ENCODE measurements at places on chromosomes 12 and 14.

DNA sequence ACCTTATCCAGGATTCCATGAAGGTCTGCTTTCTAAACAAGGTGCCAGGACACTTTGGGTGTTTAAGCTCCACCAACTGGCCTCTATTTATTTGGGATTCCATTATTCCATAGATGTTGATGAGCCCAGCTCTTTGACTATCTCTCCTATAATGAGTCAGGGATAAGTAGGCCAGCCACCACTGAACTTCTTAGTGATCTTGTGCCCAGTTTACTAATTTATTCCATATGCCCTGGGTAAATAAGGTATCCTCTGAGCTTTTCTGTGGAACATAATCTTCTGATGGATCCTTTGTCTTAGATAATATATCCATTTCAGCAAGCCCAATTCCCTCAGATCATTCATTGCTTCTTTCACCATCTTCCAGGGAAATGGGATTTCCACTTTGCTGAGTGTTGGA is 535.0 kb downstream of the FOXG1 start:
- no peak for DNase-seq

DNA sequence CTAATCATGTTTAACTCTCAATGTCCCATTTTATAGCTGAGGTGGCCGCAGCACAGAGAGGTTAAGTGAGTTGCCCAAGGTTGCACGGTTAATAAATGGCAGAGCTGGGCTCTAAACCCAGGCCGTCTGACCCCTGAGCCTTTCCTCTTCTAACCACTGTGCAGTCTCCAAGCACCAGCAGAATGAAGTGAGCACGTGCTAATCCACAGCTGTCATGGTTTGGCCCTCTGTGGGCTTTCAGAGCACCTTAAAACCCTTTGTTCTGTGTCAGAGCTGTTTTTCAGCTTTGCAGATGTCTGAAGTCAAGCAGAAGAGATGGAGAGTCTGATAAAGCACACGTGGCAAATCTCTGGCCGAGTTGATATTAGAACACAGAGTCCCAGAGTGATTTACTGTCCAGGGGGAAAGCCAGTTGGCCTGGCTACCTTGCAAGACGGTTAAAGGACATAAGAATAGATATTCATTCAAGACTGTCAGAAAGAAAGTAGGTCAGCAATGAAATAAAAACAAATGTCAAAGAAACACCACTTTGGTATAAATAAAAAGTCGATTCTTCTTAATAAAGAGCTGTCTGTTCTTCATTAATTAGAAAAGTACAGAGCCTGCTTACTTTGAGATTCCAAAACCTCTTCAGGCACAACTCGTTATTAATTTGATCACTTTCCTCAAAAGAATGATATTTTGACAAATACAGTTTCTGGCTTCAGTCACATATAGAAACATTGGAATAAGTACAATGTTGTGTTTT is 107.3 kb downstream of the CRADD start:
- no peak for DNase-seq

DNA sequence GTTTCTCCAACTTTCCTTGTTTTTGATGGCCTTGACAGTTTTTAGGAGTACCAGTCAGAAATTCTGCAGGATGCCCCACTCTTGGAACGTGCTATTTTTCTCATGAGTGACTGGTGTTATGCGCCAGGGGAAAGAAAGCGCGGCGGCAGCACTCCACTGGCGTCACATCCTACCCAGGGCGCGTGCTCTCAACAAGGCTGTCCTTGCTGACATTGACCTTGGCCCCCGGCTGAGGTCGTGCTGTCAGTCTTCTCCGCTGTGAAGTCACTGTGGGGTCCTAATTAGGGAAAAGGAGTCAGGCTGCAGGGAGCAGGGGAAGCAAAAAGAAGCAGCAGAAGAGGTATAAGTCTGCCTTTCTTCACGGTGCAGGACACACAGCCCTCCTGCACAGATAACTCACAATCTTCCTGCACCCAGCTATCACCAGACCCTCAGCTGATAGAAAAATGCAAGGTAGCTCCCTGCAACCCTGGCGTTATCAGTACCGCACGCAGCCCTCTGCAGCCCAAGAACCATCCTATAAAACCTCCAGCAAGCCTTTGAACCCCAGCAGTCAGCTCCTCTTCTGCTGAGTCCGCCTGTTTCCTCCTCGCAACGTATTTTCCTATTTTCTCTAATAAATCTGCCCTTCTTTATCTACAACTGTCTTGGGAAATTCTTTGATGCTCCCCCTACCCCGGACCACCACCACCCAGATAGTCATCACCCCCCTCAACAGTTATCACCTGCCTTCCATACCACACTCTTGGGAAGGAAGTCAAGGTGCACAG is 48.0 kb upstream of the C14orf180 start:
- no peak for DNase-seq

GRCh38 chr12:94309373-94309772 is 150.3 kb downstream of the CEP83 start:
- no peak for DNase-seq

DNA sequence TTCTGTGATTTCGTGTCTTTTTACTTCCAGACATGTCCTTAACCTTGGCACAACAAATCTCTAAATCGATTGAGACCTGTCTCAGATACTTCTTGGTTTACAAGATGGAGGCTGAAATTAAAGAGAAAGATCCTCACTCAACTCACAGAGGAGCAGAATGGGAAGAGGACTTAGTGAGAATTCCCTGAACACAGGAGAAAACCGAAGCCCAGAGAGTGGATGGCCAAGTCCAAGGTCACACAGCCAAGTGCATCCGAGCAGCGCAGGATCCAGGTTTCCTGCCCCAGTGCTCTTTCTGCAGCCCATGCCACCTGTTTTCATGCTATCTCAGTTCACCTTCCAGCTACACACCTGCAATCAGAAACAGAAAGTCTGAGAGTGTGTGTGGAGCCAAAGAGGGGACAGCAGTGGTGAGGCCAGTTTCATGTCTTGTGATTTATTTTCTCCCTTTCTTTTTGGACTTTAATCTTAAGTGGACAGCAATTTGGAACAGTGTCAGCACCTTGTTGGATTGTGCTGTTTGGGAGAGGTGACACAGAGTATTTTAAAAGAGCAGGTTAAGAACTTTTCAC is 22.9 kb upstream of the TCL1B start:
- no peak for DNase-seq

GRCh38 chr12:77946541-77947061 is 115.9 kb downstream of the NAV3 start:
- no peak for DNase-seq

DNA sequence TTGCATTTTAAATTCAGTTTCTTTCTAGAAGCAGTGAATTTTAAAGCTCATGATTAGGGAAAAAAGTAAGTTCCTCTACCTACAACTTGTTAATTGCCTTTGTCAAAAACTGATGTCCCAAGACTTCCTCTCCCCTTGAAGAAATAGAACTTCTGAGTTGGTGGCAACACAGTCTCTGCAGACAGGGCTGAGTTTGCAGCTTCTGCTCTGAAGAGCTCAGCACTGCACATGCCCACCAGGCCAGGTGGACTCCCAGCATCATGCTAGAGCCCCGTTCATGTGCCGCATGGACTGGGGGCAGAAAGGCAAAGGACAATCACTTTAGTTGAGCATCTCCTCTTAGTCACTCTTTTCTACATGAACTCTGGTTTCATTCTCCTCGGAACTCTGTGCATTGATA is 620.1 kb downstream of the VRK1 start:
- DNase-seq: no peak

DNA sequence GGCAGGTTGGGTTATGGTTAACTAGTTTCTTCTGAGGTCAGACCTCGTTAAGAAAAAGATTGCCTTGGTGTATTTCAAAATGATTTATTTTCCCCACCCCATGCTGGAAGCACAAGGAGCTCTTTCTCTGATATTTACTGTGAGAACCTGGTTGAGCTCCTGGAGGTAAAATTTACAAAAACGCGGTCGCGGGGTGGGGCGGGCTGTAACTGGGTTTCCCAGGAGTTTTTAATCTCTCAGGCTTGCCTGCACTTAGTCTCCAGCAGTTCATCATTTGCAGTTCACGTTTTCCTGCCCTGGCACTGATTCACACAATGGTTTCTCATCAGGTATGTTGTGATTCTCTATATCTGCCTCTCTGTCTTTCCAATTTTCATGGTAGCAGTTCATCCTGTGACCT is 67.9 kb upstream of the PDE3A start:
- no peak for DNase-seq

- DNase-seq: peak; percentile 89
Measured at GRCh38 chr12:54984658-54985376, at the start of gene TESPA1. Gene TESPA1 (minus strand): TSS chr12:54984762. CDS start chr12:54974562, 10,200 bp downstream.

GRCh38 chr14:35883677-35884293 is 57.6 kb downstream of the BRMS1L start:
- DNase-seq: peak; percentile 10

DNA sequence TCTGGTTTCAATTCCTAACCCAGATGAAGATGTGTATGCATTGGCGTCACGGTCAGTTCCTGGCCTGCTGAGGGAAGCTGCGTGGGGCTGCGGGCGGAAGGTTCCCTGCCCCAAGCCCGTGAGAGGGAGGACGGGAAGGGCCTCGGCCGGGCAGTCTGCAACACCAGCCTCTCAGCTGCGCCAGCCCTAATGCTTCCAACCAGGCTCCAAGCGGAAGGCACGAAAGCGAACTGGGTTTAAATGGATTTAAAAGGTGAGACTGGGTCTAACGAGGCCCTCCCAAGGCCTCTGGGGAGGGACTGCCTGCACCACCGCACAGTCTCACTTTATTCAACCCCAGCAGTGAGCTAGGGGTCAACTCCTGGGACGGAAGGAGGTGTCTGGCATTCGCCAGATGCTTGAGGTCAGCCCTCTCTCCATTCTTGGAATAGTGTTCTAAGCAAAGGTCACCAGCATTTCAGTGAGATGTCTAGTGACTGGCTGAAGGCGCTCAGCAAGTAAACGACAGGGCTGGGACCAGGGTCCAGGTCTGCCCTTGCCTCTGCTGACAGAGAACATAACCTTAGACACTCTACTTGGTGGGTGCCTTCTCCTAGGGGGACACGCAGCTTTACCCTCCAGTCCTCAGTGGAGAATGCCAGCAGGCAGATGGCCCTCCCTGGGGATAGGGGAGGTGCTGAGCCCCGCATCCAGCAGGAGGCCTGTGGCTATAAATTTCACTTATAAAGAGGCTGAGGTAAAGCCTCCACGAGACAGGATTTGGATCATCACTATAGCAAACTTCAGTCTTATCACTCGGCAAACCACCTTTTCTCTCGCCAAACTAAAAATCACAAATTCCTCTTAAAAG is 92.2 kb downstream of the PIWIL1 start:
- DNase-seq: no peak

GRCh38 chr14:41302776-41303175 is 303.9 kb upstream of the LRFN5 start:
- DNase-seq: no peak

DNA sequence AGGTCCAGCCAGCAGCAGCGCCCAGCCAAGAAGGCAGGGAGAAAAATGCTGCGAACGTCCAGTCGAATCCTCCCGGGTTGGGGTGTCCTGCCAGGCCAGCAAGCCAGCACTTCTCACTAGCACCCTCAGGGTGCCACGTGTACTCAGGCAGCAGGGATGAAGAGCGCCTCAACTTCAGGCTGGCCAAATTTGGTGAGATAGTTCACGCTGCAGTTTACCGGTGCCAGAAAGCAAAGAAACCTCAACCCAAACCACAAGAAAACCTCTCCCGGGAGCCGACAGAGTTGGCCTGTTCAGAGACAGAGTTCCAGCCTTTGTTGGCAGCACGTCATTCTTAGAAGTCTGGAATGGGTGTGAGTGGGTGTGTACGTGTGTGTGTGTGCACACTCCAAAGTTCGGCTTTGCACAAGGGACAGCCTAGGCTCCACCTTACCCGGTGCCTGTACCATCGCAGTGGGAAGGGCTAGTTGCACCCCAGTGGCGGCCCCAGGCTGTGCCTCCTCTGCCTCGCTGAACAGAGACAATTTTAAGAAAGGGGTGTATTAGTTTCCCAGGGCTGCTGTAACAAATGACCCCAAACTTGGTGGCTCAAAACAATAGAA is 42.1 kb downstream of the ELK3 start:
- peak; percentile 42 for DNase-seq

DNA sequence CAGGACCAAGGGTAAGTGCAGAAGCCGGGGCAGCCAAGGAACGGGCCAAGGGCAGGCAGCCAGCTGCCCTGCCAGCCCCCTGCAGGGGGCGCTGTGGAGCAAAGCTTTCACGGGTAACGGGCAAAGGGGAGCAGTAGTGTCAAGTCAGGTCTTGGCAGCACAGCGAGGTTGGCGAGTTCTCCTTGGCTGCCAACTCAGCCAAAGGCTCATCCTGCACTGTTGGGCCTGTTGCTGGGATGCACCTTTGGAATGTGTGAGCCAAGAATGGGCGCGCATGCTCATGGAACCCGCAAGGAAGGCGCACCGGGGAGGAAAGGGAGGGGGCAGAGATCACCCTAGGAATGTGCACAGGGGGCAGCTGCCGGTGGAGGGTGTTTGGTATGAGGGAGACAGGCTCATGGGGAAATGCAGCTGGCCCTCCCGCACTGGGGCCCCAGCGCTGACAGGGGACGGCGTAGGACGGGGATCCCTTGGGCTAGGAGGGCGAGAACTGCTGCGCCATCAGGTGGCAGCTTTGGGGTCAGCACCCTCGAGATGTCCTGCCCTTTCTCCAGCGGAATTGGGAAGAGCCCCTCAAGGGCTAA is 138.0 kb downstream of the ASCL4 start:
- DNase-seq: peak; percentile 25

DNA sequence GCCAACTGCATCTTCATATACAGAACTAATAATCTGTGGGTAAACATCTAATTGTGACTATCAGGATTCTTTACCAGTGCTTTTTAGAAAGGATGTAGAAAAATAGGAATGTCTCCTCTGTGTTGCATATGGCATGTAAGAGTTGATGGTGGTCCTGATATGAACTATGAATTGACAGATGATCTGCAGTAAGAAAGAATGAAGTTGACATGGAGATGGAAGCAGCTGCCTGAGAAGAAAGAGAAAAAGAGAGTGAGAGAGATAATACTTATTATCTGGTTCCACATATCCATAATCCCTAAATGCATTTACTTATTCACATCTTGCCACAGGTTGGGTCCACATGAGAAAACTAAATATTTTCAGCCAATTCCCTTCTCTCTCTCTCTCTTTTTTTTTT is 1022.9 kb downstream of the SLC6A15 start:
- DNase-seq: no peak

DNA sequence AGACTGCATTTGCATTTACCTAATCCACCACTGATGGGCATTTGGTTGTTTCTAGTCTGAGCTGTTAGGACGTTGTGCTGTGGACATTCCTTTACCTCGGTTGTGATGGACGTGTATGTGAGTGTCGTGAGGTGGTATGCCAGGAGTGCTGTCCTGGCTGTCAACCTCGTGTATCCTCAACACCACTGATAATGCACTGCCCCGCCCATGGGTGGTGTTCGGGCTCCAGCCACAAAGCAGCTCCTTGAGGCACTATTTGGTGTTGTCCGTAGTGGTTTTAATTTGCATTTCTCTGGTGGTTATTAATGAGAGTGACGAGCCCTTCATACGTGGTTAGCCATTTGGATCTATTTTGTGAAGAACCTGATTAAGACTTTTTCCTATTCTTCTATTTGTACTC is 87.6 kb downstream of the PPP2R5C start:
- DNase-seq: no peak

DNA sequence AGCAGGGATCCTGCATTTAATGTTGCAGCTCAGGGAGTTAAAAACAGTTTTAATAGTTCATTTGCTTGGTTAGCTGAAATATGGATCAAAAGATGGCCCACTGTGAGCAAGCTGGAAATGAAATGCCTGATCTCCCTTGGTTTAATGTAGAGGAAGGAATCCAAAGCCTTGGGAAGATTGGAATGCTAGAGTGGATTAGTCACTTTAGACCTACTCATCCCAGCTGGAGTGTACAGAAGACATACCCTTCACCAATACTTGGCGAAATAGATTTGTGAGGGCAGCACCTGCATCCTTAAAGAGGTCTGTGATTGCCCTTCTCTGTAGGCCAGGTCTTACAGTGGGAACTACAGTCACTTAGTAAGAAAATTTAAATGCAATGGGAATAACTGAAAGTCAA is 58.0 kb upstream of the KRAS start:
- DNase-seq: no peak

- DNase-seq: no peak
Measured at GRCh38 chr14:20400965-20401593, 12.2 kb downstream of the TEP1 start.

Data from CD4-positive, alpha-beta T cell treated with Interleukin-1 beta for 1 hour (primary cell).